ENCODE measurements at places on chromosomes 13 and 19.

DNA sequence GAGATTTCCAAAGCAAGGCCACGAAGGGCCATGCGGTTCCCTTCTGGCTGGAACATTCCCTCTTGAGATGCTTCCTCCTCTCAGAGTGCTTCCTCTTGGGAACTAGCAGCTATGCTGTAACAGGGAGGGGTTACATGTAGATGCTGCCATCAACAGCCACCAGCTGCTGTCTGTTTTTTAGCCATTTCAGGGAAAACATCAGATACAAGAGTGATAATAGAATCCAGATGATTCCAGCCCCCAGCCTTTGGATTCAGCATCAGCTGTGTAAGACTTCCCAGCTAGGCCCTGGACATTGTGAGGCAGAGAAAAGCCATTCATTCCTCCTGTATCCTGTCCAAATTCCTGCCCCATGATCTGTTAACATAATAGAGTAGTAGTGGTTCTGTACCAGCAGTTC lies 8.2 kb upstream of the ZNF177 start:
- DNase-seq, result no peak

DNA sequence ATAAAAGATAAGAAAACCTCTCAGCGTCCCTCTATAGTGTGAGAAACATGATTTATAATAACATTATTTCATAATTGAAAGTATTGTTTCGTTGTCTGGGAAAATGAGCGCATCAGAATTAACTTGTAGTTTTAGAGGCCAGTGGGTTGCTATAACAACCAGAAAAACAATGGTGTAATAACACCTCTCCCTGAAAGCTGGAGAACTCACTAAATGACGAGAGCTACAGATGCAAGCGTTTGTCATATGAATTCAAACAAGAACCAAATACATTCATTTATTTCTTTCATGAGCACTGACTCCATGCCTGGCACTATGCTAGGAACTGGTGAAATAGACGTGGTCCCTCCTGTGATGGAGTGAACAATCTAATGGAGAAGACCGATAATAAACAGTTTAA lies 16.3 kb downstream of the KBTBD7 start:
- peak; percentile 43 for DNase-seq

GRCh38 chr19:40321566-40322270 lies 26.5 kb downstream of the C19orf47 start:
- no peak for DNase-seq

DNA sequence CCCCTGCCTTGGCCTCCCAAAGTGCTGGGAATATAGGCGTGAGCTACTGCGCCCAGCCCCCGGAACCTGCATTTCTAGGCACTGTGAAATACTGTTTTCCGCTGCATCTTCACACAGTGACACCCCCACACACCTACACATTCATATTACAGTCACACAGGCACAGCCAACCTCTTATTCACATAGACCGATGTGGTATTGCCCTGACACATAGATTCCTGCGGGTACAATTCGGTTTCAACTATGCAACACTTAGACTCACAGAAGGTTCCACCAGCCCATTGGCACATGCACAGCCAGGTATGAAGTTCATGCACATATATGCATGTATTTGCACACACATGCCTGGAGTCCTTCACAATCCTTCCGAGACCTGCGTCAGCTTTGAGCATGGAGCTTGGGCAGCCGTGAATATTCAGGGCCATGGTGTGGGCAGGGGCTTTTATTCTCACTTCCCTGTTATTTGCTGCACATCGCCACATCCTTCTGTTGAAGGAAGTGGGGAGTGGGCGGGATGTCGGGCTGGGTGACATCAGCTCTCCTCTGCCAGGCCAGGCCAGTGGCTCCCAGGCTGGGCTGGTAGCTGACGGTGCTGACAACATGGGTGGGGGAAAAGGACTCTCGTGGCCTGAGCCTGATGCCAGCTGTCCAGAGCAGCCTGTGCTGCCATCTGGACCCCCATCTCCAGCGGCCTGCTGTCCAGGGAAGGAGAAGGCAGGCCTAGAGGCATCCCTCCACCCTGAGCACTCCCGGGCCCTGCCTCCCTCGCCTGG lies 5.4 kb upstream of the CDC37 start:
- peak; percentile 95 for DNase-seq

GRCh38 chr19:55451965-55452748 lies 9.1 kb upstream of the SHISA7 start:
- no peak for DNase-seq

DNA sequence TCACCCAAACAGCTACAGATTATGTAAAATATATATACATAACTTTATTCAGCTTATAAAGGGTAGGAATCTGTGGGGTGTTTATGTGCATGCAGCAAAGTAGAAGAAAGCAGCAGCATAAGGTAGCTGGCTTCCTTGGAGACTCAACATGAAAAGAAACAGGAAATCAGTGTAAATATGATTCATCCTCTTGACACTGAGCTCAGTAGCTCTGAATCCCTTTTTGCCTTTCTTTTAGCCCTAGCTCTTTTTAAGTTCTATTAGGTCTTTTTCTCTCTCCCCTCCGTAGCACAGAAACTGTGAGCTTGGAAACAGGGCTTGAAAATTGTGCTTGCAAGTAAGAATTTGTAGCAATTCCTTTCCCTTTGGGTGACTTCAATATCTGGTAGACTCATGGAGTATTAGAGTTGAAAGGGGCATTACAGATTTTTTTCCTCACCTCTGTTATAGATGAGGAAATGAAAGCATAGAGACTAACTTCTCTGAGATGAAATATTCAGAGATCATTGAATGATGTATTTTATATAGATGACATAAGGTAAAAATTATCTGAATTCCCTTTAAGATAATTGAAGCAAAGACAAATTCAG lies 314.4 kb downstream of the PCDH9 start:
- no peak for DNase-seq

DNA sequence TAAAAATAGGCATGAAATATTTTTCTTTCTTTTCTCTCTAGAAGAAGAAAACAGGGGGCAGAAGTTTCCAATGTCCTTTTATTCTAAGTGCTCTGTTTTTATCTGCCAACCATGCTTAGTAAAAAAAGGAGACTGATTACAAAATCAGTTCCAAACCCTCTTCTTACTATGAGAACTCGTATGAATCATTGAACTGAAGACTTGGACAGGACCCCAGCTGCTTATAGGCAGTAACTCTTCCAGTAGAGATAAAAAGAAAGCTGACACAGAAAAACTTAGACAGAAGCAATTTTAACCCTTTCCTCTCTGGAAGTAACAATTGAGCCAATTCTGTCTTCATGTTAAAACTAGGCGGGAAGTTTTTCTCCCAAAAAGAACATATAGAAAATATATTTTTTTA lies 24.5 kb upstream of the FREM2 start:
- no peak for DNase-seq

- DNase-seq, result no peak
Observed at GRCh38 chr13:30832377-30832776, 73.7 kb upstream of the MEDAG start.

GRCh38 chr19:38149661-38150061 lies 74.4 kb downstream of the DPF1 start:
- DNase-seq, result peak; percentile 1

GRCh38 chr13:78241278-78241919 lies 322.8 kb upstream of the EDNRB start:
- peak; percentile 10 for DNase-seq

GRCh38 chr19:7483720-7484201 lies 5.1 kb downstream of the PEX11G start:
- DNase-seq, result no peak

DNA sequence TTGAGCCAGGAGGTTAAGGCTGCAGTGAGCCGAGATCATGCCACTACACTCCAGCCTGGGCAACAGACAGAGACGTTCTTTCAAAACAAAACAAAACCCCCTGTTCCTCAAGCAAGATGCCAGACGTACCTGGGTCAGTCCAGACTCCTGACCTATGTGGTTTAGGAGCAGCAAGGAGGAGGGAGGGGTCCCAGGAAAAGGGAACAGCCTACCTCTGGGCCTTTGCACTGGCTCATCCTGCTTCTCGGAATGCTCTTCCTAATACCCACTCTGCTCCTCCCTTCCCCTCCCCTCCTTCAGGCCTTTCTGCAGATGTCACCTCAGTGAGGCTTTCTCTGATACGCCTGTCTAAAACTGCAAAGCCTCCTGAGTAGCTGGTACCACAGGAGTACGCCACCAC lies 9.5 kb downstream of the RINL start:
- DNase-seq, result no peak

- no peak for DNase-seq
Observed at GRCh38 chr19:19095691-19096090, 31.9 kb downstream of the SLC25A42 start.

DNA sequence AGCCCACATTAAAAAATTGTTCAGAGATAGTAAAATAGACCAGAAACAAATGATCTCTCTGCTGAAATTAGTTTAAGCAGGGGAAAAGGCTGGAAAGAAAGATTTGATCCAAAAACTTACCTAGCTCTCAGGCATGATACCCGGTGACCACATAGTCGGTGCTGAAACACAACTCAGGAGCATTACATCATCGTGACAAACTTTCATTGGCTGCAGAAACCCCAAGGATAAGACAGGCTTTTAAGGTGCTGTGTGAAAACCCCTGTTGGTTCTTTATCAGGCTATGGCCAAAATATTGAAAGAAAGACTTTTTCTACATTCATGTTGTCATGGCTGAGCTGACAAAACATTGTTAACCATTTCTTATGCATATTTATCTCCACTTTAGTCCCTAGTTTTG lies 171.7 kb upstream of the KLF12 start:
- no peak for DNase-seq

DNA sequence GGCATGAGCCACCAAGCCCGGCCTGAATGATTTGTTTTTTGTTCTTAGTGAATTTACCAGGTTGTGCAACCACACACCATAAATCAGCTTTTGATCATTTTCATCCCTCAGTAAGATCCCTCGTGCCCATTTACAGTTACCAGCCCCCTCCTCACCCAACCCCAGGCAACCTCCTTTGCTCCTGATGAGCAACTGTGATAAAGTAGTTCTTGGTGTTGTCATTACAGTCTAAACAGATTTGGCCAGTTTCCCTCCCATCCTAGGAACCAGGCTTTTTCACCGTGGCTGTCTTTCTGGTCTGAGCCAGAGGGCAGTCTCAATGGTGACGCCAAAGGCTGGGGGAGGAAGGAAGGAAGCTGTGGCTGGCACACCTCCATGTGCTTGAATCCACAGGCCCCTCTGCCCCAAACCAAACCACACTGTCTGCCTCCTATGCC lies 61.2 kb upstream of the WDFY2 start:
- peak; percentile 41 for DNase-seq

GRCh38 chr13:48621056-48621455 lies 32.7 kb upstream of the CYSLTR2 start:
- DNase-seq, result no peak

- DNase-seq, result no peak
Observed at GRCh38 chr19:33558151-33558550, 36.6 kb upstream of the PEPD start.

DNA sequence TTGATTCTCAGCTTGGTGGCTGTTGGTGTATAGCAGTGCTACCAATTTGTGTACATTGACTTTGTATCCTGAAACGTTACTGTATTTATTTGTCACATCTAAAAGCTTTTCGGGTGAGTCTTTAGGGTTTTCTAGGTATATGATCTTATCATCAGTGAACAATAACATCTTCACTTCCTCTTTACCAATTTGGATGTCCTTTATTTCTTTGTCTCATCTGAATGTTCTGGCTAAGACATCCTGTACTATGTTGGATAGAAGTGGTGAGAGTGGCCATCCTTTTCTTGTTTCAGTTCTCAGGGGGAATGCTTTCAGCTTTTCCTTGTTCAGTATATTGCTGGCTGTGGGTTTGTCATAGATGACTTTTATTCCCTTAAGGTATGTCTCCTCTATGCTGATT lies 6.0 kb upstream of the ZNF738 start:
- DNase-seq, result no peak

- peak; percentile 62 for DNase-seq
Observed at GRCh38 chr13:28047757-28048388, 52.5 kb downstream of the FLT3 start.

DNA sequence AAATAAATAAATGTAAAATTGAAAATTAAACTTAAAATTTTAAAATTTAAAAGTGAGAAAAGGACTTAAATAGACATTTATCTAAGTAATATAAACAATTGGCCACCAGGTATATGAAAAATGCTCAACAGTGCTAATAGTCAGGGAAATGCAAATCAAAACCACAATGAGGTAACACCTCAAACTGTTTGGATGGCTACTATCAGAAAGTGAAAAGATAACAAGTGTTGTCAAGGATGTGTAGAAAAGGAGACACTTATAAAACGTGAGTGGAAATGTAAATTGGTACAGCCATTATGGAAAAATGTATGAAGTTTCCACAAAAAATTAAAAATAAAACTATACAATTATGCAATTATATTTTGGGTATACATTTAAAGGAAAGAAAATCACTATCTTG lies 752.2 kb downstream of the EFNB2 start:
- DNase-seq, result no peak

DNA sequence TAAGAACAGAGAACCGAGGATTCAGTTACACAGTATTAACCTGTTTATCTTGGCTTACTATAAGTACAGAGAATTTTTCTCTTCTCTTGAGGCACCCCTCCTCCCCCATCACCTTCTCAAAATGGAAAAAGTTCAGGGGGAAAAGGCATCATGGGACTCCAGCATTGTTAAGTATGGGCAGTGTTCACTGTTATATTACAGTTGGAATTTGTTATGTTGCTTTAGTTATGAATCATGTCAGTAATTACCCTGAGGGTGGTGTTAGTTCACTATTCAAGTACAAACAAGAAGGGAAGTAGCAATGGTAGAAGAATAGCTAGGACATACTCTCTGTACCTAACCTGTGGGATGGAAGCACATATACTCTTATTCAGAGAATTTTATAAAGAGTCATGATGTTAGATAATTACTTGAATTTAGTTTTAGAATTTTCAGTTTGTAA lies 12.0 kb downstream of the LPAR6 start:
- DNase-seq, result peak; percentile 52

GRCh38 chr13:26406791-26407190 lies 150.7 kb upstream of the WASF3 start:
- DNase-seq, result no peak

DNA sequence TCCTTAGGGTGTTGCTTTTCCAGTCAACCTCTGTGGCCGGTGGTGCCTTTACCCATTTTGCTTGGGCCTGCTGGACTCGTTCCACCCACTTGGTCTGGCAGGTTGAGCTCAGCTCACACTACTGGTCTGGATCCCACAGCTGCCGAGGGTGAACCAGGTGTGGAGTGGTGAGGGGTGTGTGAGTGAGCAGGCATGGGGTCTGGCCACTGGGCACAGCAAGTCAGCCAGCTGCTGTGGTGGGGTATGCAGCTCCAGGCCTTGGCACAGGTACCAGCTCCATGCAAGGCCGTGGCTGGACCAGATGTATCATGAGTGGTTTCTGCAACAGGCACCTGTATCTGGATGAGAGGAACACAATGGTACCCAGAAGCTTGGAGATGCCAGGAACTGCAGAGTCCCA lies 277.6 kb upstream of the KLHL1 start:
- no peak for DNase-seq

DNA sequence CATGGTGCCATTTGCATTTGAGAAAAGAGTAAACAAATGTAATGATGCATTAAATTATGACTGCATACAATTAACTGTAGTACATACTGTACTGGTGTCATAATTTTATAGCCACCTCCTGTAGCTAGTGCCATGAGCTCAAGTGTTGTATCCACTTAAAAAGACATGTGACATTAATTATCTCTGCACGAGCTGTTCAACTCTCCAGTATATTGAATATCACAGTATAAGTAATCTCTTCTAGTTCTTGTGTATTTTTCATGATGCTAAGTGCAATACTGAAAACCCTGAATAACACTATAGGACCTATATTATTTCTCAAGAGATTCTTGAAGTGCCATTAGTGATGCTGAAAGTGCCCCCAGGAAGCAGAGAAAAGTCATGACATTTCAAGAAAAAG lies 387.3 kb downstream of the PCDH17 start:
- DNase-seq, result no peak

- no peak for DNase-seq
Observed at GRCh38 chr19:41903193-41903953, 20.4 kb downstream of the ARHGEF1 start.
